Hippocampal formation (tissue), 2 donors: ENCODE measurements at places on chromosomes 16 and 17.

GRCh38 chr17:27381007-27381501, 75.2 kb upstream of the KSR1 start:
- peak; percentile 17 for DNase-seq

GRCh38 chr17:49775546-49776260, 11.8 kb upstream of the FAM117A start:
- no peak for DNase-seq

DNA sequence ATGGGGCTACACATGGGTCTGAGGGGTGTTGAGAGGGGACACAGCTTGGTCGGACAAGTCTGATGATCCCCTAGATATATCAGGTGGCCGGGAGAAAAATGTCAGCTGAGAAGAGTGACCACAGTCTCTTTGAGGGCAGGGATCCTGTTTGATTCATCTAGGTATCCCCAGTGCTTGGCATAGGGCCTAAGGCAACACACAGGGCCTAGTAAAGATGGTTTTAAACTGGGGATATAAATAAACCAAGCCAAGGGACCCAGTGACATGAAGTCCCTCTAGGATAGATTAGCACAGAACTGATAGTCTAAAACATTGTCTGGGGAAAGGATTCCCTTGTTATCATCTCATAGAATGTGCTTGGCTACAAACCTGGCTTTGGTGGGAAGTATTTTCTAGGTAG, 1.4 kb downstream of the ERCC4 start:
- no peak for DNase-seq

GRCh38 chr17:40735016-40735415, 20.1 kb downstream of the KRT25 start:
- DNase-seq: no peak

DNA sequence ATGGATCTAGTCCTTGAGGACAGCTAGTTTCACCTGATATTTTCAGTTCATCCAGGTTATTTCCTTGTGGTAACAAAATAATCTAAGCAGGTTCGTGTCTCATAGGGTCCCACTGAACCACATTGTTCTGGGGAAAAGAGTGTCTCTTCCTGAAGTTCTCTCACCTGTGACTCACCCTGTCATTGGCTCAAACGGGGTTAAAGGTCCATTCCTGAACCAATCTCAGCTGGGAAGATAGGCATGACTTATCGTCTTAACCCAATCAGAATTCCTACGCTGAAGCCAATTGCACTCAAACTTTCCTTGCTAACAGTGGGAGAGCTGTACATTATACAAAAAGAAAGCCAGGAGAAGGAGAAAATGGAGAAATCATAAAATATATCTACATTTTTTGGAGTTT, 475.8 kb downstream of the TOX3 start:
- DNase-seq: no peak

DNA sequence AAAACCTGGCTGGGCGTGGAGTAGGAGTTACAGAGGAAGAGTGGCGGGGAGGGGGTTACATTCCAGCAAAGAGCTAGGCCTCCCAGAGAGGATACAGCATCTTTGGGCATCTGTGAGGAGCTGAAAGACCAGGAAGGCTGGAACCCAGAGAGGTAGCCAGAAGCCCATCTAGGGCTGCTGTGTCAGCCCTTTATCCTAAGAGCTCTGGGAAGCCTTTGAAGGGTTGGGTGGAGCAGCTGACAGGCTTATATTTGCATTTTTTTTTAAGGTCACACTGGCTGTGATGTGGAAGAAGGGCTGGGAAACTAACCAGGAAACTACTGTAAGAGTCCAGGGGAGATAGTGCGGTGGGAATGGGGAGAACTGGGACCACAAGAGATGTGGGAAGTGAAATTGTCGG, 6.8 kb upstream of the CNOT1 start:
- DNase-seq: no peak

GRCh38 chr16:27568077-27568476, 18.1 kb downstream of the KATNIP start:
- DNase-seq: no peak

DNA sequence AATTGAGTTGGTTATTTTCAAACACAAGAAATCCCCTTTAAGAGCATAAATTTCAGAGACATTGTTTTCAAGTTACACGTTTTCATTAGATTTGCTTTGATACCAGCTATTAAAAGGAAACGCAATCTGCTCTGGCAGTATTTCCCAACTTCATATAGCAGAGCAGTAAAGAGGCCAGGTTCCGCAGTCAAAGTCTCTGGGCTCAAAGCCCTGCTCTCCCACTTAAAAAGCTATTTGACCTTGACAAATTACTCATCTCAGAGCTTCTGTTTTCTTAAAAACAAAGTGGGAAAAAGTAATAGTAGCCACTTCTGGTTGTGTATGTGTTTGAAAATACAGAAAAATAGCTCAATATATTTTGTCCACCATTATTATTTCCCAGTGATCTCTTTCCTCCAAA, 89.7 kb upstream of the CDYL2 start:
- DNase-seq: no peak

GRCh38 chr17:19386051-19386929, 700 bp downstream of the MFAP4 start:
- DNase-seq: no peak

DNA sequence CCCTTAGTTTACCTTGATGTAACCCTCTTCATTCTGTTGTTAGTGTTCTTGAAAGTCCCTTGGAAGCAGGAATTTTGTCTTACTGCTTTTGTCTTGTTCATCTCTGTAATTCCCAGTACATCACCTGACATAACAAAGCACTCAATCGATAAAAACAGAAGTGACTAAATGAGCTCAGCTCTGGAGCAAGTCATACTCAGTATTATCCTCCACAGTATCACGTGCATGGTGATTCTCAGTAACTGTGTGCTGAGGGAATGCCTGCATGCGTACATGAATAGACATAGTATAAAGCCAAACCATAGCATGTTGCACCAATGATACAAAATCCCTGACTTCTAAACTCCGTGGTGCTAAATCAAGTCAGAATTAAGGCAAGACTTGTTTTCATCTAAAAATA, 7.2 kb downstream of the KRT38 start:
- no peak for DNase-seq

DNA sequence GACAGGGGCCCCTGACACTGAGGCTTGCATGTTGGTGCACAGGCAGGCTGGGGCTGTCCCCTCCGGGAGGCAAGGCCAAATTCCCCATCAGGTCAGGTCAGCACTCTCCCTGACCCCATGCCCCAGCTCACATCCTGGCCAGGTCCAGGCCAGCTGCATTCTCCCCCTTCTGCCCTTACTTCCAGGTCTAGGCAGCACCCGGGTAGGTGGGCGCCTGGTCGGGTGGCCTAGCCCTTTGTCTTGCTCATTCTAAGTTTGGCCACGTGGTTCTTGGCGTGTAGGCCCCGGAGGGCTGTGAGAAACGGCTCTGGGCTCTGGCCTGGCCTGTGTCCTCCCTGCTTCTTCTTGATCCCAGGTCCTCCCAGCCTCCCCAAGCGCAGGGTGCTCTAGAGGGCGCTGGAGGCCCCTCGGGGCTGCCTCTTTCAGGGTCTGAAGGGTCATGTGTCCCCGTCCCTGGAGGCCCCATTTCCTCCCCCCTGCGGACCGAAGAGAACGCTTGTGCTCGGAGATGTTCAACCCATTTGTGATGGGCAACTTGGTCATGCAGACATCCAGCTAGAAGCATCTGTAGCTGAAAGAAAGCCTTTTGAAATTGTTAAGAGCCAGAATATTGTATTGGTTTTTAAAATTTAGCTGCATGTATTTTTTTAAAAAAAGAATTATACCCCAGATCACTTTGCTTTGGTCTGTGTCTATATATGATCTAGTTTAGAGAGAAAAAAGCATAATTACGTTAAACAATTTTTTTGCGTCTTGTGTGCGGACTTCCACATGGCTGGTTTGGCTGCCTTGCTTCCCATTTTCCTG, 6.7 kb downstream of the BAHCC1 start:
- peak; percentile 52 for DNase-seq
